Ovary (tissue), 10 donors: ENCODE measurements at places on chromosomes 3 and 15. TPM values are rescaled to one million over a fixed set of nuclear protein-coding genes. Genes with fewer than 3 reads are reported as not detected.

DNA sequence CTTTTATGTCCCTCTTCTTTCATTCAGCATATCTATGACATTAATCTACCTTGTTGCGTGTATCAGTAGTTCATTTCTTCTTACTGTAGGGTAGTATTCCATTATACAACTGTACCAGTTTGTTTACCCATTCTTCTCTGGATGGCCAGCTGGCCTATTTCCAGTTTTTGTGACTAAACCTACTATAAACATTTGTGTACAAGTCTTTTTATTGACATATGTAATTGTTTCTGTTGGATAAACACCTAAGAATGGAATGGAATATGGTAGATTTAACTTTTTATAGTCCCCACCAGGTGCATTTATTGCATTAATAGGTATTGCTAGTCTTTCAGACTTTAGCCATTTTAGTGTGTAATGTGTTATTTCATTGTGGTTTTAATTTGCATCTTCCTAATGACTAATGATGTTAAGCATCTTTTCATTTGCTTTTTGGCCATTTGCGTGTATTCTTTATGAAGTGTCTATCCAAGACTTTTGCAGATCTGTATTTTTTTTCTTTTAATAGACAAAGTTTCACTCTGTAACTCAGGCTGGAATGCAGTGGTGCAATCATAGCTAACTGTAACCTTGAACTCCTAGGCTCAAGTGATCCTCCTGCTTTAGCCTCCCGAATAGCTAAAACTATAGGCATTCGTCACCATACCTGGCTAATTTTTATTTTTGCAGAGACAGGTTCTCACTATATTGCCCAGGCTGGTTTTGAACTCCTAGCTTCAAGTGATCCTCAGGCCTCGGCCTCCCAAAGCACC is 41.9 kb upstream of the XRN1 start:
- H3K27me3 ChIP-seq, result no peaks in the 10 kb centered on the region
- no peaks in the 10 kb centered on the region for H3K4me1 ChIP-seq
- H3K36me3 ChIP-seq, result no peaks in the 10 kb centered on the region
- DNase-seq, result no peak
- no peak overlapping the region for H3K27ac ChIP-seq
- no peak overlapping the region for H3K4me3 ChIP-seq

GRCh38 chr3:189496375-189497138 is 134.6 kb upstream of the TP63 start:
- H3K4me1 ChIP-seq, result no peaks in the 10 kb centered on the region
- H3K36me3 ChIP-seq, result no peaks in the 10 kb centered on the region
- no peak for DNase-seq
- no peaks in the 10 kb centered on the region for H3K27me3 ChIP-seq
- no peak overlapping the region for H3K27ac ChIP-seq
- no peak overlapping the region for H3K4me3 ChIP-seq

- H3K36me3 ChIP-seq, result no peaks in the 10 kb centered on the region
- no peak overlapping the region for H3K27ac ChIP-seq
- DNase-seq, result no peak
- no peak overlapping the region for H3K4me3 ChIP-seq
Measured at GRCh38 chr3:1197051-1197450, 104.2 kb downstream of the CNTN6 start.

Gene MYLK
- total RNA-seq, result 118 TPM

DNA sequence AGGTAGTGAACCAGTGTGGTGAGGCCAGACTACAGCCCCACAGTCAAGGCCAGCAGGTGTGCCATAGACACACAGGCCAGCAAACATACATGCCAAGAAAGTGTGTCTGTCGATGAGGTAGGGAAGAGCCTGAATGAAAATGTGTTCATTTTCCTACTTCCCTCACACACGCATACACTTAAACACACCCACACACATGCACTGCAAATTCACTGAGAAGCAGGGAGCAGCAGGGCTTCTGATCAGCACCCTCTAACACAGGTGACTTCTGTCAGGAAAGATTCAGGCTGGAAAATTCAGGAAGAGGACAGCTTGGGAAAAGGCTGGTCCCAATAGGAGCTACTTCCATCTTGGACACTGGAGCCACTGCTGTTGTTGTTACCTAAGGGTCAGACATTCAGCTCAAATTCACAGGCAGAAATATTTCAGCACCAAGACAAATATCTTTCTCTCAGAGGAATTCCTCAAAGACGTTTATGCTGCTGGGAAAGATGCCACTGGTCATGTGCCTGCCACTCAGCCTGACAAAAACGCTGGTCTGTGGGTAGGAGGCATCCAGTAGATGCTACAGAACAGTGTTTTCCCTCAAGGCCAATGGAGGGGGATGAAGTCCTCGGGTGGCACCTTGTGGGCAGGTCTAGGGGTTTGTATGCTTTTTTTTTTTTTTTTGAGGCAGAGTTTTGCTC is 40.9 kb upstream of the LARS2 start:
- no peaks in the 10 kb centered on the region for H3K27me3 ChIP-seq
- H3K36me3 ChIP-seq, result no peaks in the 10 kb centered on the region
- no peak overlapping the region for H3K4me3 ChIP-seq
- no peak for DNase-seq
- H3K4me1 ChIP-seq, result no peaks in the 10 kb centered on the region

GRCh38 chr3:163547014-163547685 is 1531.1 kb downstream of the SI start:
- DNase-seq, result no peak
- H3K4me3 ChIP-seq, result no peak overlapping the region
- H3K4me1 ChIP-seq, result no peaks in the 10 kb centered on the region
- H3K27me3 ChIP-seq, result no peaks in the 10 kb centered on the region
- H3K27ac ChIP-seq, result no peak overlapping the region
